ENCODE measurements at places on chromosomes 3 and 15.

DNA sequence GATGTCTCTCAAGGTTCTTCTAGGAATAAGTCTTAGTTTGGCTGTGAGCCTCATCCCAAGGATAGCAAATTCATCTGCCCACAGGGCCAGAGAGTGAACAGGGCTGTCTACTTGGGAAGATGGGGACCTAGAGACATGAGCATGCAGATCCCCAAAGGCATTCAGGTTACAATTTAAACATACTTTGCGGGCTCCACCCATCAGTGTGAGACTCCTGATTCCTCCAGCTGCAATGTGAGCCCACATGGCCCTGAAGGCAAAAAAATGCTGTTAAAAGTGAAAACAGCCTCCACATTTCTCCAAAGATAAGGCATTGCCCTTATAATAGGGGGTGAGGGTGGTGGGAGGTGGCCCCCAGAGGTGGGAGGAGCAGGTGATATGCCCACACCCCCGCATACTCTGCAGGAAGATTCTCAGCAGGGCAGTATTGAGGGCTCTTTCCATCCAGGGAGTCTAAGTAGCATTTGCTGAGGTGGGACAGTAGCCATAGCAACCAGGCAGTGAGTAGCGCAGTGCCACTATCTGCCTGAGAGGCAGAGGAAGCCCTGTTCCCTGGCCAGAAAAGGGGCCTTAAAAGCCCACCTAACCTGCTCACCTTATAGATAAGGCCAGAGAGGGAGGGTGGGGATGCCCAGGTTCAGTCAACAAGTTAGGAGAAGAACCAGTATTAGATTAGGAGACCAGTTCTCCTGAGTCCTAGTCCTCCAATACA lies 31.2 kb downstream of the TGM4 start:
- DNase-seq, result no peak

DNA sequence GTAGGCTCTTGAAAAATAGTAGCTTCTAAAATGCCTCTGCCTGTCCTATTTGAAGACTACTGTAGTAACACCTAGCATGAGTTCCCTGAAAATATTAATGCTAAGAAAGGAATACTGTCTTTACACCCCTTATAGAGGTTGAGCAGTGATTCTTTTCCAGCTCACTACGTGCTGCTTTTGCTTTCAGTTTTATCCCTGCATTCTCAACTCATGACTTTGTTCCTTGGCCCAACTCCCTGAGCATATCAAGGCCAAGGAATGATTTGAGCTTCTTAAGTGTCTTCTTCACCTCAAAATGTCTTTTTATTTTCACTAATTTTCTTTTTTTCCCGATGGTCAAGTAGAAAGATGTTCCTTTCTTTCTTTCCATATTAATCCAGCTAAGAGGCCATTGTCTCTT lies 16.5 kb upstream of the P2RY13 start:
- no peak for DNase-seq

DNA sequence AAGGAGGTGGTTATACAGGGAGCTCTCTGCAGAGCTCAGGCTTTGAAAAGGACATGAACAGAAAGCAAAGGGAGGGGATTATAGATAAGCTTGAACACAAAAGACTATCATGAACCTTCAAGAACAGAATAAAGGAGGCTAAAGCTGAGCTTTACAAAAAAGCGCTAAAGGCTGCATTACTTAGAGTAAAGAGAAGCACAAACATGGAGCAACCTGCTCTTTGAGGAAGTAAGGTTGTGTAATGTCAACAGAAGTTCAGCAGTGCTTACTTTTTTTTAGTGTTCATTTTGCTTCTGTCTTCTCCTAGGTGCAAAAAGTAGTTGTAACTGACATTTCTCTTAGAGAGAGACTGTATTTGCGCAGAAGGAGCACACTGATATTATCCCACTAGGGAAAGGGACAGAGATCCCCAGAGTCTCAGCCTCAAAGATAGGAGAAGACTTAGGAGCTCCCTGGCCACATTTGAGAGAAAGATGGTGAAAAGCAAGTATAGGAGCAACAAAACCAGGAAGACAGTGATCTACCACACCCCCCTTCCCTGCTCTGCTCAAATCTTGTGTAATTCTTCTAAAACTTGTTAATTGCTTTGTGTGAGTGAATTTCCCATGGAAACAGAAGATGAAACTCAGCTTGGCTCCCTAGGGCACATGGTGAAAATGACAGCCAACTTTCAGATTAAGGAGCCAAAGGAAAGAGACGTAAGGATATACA lies 54.7 kb downstream of the QTRT2 start:
- DNase-seq, result no peak

- peak; percentile 40 for DNase-seq
Observed at GRCh38 chr15:40106203-40107161, 2.2 kb downstream of the BMF start.

GRCh38 chr3:188077160-188077799 lies 76.7 kb upstream of the LPP start:
- no peak for DNase-seq

DNA sequence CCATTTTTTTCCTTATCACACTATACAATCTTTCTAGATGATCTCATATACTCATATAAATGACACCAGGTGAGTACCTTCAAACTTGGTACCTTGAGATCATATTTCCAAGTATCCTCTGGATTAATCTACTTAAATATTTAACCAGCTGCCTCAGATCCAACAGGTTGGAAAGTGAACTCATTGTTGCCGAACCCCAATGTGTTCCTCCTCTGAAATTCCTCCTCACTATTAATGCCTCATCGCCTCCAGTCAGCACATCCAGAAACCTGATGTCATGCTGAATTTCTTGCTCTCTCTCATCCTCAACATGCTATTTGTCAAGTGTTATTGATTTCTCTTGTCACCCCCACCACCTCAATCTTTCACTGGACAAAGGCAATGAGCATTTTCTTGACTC lies 221.8 kb downstream of the FMN1 start:
- DNase-seq, result no peak

- DNase-seq, result no peak
Observed at GRCh38 chr3:159472611-159473010, 516.0 kb upstream of the IL12A start.

GRCh38 chr3:31766669-31767068 lies 214.4 kb downstream of the OSBPL10 start:
- no peak for DNase-seq

DNA sequence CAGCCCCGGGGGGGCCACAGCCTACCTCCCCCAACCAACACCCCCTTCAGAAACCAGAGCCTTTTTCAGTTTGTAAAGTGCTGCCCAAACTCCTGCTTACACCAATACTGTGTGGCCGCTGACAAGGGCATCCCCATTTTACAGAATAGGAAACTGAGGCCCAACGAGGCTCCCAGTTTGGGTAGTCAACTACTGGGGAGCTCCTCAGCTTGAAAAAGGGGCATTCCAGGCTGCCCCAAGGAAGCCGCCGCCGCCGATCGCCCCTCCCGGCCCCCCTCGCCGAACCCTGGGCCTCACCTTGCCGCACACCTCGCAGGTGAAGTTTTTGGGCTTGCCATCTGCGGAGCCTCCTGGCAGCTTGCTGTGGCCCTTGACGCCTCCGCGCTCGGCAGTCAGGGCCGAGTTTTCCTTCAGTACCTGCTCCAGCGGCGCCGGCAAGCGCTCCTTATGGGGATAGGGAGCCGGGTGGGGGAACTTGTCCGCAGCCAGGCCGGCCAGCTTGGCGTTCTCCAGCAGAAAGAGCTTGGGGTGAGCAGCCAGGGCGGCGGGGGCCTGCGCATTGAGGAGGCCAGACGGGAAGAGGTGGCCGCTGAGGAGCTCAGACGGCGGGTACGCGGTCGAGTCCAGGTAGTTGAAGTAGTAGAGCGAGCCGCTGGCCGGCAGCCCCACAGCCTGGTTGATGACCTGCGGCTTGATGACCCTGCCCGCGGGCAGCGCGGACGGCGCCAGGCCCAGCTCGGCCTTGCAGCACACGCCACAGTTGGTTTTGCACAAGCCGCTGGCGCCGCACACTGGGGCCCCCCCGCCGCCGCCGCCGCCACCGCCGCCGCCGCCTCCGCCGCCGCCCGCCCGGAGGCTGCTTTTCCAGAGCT lies 1.4 kb downstream of the FEZF2 start:
- DNase-seq, result no peak

DNA sequence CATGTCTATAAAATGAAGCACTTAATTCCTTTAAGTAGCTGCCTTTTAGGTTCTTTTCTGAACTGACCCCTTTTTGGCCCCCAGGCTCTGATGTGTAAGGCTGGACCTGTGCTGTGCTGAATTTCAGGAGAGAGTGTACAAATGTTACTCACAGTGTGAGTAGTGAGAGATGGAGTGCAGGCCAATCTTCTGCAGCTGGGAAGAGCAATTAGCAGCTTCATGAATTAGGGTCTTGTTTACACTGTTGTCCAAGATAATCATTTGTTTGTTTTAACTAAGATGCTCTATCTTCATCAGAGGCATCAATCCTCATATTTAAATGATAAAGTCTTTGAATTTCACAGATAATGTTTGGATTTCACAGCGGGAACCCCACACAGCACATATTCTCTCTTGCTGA lies 19.4 kb downstream of the ARPP21 start:
- DNase-seq, result no peak

GRCh38 chr3:21345382-21345976 lies 405.5 kb downstream of the ZNF385D start:
- no peak for DNase-seq

DNA sequence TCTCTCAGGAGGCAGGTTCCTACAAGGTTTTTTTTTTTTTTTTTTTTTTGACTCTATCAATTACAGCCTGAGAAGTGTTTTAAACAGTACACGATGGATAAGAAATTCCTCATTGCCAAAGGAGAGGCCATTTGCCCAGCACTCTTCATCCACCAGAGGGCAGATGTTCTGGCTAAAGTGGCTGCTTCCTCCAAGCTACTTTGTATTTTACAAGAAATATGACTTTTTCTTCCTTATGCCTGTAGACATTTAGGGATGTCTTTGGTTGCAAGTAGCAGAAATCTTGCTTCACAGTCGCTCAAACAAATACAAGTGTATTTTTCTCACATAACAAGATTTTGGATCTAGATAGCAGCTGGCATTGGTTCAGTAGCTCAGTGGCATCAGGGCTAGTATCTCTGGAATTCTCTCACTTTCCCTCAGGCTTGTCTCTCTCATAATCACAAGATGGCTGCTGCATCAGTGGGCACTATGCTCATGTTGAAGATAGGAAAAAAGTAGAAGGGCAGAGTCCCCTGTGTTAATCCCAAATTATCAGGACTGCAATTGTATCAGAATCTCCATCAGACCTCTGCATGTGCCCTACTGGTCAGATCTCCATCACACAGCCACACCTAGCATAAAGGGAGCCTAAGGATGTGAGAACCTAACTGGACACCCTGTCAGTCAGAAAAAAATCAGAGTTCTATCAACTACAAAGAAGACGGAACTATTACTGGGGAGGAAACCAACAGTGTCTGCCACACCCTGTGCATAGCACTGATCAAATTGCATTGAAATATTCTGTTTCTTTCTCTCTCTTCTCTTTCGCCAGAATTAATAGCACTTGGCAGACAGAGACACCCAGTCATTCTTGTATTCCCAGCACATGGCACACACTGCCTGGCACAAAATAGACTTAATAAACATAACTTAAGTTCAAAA lies 138.9 kb upstream of the COL8A1 start:
- DNase-seq, result no peak

- DNase-seq, result no peak
Observed at GRCh38 chr3:32551496-32551895, 19.2 kb downstream of the DYNC1LI1 start.

DNA sequence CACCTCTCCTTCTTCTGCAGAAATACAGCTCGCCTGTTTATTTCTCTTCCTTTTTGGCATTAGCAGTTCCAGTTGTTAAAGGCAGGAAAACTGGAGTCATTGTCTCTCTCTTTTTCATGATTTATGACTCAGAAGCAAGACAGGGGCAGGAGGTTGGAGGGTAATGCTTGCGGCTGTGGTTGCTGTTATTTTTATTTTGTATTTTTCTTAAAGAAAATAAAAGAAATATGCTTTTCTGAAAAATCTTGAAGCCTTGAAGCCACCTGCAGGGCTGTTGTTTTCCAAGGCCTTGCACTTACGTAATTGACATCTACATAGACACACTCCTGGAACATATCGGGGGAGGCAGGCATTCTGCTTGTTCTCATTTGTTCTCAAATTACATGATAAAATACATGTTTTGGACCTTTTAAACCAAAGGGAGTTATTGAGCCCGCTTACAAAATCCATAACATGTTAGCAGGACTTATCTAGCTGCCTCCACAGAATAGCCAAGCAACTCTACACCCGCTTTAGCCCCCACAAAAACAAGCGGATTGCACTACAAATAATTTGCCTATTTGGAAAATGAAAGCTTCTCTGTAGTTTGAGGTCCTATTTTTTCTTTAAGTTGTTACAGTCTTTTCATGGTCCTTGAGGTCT lies 1004.6 kb upstream of the NR2F2 start:
- no peak for DNase-seq

GRCh38 chr3:141218162-141218835 lies 13.3 kb upstream of the PXYLP1 start:
- DNase-seq, result no peak

DNA sequence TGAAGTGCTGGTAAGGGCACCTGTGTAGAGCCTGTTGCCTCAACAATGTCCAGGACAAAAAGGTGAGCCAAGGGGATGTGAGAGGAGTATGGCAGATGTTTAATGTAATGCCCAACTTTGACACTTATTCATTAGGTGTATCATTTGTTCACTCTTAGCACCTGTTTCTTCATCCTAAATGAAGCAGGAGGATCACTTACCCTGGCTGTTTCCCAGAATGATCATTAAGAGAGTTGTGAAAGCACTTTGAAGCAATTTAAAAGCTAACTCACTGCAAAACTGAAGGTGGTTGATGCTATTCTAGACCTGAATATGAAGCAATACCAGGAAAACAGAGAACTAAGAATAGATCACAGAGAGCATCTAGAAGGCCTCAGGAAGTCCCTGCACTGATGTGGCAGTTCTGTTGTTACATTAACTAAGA lies 3.4 kb upstream of the HHLA2 start:
- DNase-seq, result peak; percentile 4

DNA sequence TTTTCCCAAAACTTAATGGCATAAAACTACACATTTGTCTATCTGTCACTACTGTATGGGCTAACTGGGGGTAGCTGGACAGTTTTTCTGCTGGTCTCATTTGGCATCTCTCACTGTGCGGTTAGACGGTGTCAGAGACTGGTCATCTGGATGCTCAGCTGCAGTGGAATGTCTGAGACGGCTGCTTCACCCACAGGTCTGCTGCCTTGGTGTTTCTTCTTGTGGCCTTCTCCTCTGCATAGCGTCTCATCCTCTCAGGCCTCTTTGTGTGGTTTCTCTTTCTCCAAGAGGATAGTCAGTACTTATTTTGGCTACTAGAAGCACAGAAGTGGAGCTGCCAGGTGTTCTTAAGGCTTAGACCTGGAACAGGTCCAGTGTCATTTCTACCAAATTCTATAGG lies 35.9 kb upstream of the GOLGA6L9 start:
- no peak for DNase-seq

- DNase-seq, result no peak
Observed at GRCh38 chr3:111369958-111370357, 172.0 kb upstream of the CD96 start.

- no peak for DNase-seq
Observed at GRCh38 chr15:33200444-33200843, 5.9 kb upstream of the FMN1 start.

- no peak for DNase-seq
Observed at GRCh38 chr3:170338690-170339340, 18.7 kb upstream of the SKIL start.
